ENCODE measurements at places on chromosomes 3 and 15.

DNA sequence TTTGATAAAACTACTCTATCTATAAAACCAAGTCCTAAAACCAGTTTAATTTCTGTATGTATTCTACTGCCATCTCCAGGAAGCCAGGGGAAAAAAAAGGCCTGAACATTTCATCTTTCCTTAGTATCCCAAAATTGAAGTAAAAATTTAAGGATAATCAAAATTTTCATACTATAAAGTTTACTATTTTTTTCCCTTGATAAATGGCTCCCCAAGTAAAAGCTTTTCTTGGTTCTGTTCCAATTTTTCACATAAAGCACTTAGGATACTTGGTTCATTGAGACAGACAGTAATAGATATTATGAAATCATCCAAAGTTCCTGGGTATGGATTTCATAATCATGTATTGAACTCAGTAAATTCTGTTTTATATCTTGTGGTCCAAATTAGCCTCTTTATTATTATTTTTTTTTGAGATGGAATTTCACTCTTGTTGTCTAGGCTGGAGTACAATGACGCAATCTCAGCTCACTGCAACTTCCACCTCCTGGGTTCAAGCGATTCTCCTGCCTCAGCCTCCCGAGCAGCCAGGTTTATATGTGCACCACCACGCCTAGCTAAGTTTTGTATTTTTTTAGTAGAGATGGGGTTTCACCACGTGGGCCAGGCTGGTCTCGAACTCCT is 34.5 kb downstream of the ICE2 start:
- no peak for DNase-seq

DNA sequence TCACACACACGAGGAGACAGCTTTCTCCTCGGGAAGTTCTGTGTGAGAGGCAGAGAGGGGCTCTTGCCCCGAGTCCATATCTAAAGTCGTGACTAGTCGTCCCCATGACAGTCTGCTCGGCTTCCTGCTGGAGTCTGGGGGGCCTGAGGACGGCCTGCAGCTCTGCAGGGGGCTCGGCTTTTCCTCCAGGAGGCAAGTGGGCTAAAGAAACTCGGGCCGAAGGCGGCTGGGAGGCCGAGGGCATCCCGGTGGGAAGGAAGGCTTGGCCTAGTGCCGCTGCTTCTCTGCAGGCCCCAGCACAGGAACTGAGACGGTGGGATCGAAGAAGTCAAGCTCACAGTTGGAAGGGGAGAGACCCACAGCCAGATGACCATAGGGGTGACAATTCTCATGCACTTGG is 25.4 kb upstream of the PIGZ start:
- DNase-seq = no peak

DNA sequence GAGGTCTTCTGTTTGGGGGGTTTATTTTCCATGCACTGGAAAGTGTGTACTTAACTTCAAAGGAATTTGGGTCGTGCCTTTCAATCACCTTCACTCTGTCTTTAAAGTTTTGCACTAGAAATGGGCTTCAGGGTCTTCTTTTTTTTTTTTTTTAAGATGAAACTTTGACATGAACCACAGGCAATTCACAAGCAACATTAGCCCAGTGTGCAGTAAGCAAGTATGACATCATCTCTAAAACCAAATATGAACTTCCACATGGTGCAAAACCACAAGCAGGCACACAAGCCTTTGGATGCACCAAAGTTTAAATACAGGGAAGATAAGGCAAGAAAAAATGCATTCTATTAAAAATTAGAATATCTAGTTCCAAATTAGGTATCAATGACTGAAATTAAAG is 381.9 kb downstream of the ERC2 start:
- DNase-seq = no peak

- no peak for DNase-seq
Observed at GRCh38 chr3:197584733-197585132, 29.0 kb upstream of the BDH1 start.

DNA sequence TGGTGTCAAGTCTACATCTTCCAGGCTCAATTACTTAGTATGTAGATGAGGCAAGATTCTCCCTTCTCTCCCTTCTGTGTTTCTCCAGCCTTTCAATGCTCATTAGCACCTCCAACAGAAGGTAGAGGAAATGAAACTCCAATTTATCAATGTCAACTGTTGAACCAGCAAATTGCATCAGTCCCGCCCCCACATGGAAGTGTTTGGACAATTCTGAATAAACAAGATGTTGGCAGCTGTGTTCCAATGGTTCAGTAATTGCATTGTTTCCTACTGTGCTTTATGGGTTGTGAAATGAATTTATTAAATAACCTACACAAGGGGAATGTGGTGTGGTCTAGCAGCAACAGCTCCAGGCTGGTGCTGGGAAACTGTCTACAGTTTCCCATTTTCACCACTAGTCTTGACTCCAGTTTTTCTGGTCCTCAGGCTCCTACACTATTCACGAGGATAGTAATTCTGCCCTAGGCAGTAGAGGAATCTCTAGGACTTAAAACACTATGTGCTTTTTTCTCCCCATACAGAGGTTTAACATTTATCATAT is 91.9 kb downstream of the MB21D2 start:
- peak; percentile 63 for DNase-seq

DNA sequence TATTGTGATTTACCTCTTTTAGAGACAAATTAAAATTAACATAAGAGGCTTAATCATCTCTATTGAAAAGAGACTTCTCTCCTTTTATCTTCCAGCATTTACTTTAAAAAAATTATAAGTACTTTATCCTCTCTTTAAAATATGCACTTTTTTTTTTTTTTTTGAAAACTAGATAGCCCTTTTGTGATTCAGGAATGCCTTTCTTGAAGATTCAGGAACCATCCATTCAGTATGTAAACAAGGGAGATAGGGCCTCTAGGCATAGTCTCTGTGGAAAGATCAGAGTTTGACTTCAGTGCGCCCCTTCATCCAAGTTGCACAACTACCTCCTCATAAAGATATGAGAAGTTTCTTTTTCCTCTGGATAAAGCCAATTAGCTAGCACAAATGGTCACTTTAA is 1163.7 kb downstream of the SI start:
- DNase-seq = no peak

- no peak for DNase-seq
Observed at GRCh38 chr3:158098834-158099424, 7.3 kb downstream of the SHOX2 start.

- DNase-seq = no peak
Observed at GRCh38 chr3:13462125-13462629, 17.9 kb upstream of the HDAC11 start.

DNA sequence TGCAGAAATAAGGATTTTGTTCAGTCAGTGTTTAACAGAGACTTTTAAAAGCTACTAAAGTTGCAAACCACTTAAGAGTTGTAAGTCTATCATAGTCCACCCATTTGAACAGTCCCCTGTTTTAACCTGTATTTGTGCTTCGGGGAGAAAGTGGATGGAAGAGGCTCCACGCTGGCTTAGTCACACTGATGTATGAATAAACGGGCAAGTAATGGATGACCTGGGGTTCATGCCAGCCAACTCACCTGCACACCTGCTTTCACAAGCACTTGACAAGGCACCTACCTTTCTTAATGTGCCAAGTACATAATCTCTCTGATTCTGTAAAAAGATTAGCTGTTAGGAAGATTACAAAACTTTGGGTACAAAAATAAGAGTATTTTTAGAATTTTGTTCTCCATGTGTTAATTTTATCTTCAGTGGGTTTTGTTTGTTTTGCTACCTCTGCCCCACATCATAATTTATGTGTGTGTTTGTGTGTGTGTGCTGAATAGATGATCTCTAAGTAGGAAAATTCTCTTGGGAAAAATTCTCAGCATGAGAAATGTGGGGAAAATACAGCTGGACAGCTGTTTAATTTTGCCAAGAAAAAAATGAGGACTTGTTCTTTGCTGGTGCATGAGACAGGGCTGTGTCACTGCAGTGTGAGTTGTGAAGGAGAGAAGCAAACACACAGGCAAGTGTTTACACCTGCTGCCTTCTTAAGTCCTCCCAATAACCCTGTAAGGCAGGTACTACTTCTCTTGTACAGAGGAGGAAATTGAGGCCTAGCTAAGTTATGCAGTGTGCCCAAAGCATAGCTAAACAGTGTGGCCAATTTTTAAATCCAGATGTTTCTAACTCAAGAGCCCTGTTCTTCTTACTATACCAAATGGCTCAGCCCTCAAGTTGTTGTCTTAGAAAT is 181.2 kb upstream of the IL12A start:
- no peak for DNase-seq

GRCh38 chr15:90564051-90564450 is 34.3 kb downstream of the CRTC3 start:
- DNase-seq = no peak

- no peak for DNase-seq
Observed at GRCh38 chr3:105891101-105891500, 22.3 kb upstream of the CBLB start.

DNA sequence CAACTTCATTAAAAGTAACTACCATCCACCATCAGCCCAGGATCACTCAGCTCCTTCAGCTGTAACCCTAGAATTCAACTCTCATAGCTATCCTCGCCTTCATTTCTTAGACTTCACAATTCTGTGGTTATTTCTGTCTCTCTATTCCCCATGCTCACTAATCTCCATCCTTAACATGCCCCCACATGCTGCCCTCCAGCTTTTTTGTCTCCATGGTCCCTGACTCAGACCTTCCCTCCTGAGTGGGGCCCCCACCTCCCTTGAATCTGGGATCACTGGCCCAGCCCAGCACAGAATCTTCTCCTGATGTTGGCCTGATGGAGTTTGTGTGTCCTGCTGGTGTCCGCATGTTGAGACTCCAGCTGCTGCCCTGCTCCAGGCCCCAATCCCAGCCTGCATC is 41.7 kb downstream of the CHST14 start:
- DNase-seq = no peak

GRCh38 chr3:125480656-125481374 is 39.2 kb downstream of the SNX4 start:
- no peak for DNase-seq

DNA sequence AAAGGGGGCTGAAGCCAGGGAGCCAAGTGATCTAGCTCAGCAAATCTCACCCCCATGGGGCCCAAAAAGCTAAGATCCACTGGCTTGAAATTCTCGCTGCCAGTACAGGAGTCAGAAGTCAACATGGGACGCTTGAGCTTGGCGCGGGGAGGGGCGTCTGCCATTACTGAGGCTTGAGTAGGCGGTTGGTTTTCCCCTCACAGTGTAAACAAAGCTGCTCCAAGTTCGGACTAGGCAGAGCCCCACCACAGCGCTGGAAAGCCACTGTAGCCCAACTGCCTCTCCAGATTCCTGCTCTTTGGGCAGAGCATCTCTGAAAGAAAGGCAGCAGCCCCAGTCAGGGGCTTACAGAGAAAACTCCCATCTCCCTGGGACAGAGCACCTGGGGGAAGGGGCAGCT is 8.1 kb upstream of the SLC25A36 start:
- no peak for DNase-seq

DNA sequence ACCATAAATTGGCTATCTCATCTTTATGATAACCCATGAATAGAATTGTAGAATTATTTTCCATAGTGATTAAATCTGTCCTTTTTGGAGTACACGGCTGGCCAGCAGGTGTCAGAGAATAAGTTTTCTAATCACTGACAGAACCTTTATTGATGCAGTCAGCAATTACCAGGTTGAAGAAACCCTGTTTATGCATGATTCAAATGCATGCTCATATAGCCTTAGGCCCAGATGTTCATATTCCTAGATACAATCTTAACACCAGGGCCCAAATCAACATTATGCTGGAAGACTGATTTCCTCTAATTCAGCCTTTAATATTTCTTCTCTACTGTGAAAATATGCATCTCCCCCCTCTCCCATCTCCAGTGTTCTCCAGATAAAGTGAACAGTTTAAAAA is 243.5 kb upstream of the DCBLD2 start:
- DNase-seq = no peak

- no peak for DNase-seq
Observed at GRCh38 chr3:118473343-118473742, 561.3 kb downstream of the IGSF11 start.

DNA sequence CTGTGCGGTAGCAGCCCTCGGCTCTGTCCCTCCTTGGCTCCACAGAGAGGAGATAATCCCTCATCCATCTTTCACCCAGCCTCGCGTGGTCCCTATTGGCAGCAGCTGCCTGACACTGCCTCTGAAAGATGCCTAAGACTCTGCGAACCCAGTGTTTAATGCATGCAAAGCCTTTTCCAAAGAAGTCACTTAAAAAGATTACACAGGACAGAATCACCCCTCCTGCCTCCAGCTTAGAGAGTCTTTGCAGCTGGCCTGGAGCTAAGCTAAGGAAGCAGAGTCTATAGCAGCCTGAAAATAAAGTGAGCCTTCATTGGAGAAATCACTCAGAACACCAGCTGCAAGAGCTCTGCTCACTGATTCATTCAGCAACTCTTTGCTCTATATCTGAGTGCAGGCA is 247.2 kb downstream of the SHQ1 start:
- DNase-seq = no peak

DNA sequence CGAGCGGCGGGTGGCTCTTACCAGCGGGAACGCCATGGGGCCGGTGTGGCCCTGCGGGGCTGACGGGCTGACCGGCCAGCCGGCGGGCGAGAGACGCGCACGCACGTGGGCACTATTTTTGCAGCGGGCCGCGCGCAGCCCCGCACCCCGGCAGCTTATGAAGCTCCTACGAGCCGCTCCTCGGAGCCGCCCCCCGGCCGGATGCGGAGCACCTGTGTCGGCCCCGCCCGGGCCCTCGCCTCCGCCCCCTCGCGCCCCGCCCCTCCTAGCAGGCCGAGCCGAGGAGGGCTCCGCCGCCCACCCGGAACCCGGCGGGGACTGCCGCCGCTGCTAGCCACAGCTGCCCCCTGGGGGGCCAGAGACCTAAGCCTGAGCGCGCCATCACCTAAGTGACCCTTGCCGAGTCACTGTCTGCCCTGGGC is 683 bp upstream of the CPEB1 start:
- DNase-seq = no peak

GRCh38 chr3:133994166-133994890 is 35.4 kb downstream of the SLCO2A1 start:
- DNase-seq = no peak

GRCh38 chr15:81000144-81000623 is 539 bp upstream of the TLNRD1 start:
- DNase-seq = no peak

DNA sequence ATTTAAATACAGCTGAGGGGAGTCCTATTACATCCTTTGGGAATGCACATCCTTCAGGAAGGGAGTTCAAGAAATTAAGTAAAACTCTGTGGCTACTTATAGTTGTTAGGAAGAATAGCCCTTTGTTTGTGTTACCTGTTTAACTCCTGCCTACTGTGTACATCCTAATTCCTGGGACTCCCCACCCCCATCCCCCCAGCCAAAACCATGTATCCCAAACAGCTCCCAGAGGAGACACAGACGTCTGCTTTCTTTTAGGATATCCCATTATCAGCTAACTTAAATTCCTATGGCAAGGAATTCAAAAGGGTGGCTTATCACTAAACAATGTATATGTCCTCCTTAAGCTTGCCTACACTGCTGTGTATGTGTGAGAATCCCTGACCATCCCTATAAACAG is 581.7 kb downstream of the DIPK2A start:
- DNase-seq = no peak

DNA sequence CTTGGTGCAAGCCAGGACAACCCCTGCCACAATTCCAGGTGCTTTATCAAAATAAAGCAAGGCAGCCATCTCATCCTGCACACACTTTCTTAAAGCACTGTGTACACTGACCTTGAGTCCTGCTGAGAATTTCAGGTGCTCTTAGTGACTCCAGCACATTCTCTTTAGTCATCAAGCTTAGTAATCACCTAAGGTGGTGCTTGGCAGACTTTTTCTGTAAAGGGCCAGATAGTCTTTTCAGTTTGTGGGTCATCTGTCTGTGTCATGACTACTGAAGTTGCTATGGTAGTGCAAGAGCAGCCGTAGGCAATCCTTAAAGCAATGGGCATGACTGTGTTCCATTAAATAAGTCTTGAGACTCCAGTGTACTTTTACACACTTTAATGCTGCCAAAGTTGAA is 36.4 kb downstream of the RIOX2 start:
- DNase-seq = no peak
